NCI-H1417 treated with DMSO at 0.1 percent for 48 hours (cell line): ENCODE measurements at places on chromosomes 5 and 9.

- DNase-seq: no peak
Measured at GRCh38 chr5:11289208-11289607, 528.2 kb upstream of the DAP start.

- no peak for DNase-seq
Measured at GRCh38 chr5:77083088-77083487, 4.0 kb downstream of the ZBED3 start.

DNA sequence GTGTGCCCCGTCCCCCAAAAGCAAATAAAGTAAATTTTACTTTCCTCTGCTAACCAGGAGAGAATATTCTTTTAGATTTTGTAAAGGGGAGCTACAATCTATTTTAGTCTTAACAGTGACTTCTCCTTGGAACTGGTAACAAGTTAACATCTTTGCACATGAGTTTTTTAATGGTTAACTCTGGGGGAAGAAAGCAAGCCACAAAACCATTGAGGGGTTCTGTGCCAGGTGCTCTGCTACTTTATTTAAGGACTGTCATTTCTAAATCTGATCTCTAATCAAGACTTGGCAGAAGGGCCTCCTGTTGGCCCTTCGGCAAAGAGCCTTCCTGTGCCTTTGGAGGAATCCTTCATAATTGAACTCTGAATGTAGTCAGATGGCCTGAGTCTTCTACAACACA is 153.4 kb downstream of the SLC12A2 start:
- no peak for DNase-seq

- no peak for DNase-seq
Measured at GRCh38 chr9:76988941-76989340, 30.5 kb upstream of the FOXB2 start.

DNA sequence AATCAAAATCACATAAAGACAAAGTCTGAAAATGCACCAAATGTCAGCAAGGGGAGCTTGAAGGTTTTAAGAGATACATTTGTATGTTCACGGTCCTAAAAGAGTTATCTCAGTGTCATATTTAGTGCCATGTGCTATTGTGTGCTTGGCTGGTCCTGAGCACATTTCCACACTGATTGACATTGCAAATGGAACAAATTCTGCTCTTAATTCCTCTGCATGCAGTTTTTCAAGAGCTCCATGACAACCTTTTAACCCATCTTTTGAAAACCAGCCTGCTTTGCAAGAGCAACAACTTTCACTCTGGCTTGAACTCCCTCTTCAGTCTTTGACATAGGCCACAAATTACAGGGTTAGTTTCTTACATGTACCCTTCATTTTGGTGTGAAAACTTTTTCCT is 175.4 kb upstream of the ACTBL2 start:
- no peak for DNase-seq

GRCh38 chr5:134634227-134634626 is 1.6 kb upstream of the SAR1B start:
- no peak for DNase-seq

- no peak for DNase-seq
Measured at GRCh38 chr9:21670374-21670773, 132.1 kb upstream of the MTAP start.

DNA sequence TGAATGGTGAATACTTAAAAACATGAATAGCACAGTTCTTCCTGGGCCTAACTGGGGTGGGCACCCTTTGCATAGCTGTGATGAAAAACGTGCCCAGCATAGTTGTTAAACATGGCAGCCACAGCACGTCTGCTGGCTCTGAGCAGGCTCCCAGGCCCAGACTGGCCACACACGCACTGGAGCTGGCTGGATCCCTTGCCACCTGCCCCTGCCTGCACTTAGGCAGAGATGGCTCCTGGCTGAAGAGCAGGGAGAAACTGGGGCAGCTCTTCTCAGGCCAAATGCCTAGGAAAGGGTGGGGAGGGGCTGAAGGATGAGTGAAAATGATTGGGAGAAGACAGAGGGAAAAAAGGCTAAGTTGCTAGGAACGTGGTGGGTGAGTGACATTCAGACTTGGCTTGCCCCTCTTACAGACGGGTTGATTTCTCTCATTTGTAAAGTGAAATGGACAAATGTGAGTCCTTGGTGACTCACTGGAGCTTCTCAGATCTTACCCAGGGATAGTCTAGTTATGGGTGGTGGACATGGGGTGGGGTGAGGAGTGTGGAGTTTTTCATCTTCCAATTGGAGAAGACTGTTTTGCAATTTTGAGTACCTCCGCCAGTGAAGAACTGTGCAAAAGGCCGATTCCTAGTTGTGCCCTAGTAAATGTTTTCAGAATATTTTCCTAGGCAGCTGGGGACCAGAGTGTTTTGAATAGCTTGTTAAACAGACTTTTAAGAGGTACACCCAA is 42.4 kb downstream of the TRIO start:
- DNase-seq: no peak

DNA sequence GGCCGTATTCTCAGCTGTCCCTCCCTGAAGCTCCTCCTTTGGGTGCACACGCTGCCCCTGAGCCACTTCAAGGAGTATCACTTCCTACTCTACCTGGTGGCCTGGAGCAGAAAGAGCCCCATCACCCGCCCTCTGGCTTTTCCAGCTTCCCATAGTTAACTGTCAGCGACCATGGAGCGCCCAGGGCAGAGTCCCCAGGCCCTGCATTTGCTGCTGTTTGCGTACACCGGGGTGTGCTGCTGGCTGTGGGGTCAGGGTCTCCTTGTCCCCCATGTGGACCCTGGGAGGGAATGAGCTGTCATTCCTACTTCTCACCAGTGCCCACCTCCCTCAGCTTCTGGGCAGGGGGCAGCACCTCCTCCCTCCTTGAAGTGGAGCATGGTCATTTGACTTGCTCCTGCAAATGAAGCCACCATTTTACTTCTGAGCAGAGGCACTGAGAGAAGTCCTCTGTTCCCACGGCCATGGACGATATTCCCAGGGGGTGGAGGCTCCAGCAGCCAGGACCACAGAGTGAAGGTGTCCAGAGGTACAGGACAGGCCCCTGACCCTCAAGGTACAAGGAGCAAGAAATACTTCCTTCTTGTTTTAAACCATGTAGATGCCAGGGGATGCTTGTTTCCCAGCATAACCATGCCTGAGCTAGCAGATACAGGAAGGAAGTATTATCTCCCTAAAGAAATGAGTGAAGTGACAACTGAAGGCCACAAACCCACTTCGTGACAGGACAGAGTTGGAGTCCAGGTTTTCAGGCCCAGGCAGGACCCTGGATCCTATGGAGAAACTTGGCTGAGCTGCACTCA is 40.6 kb upstream of the COL5A1 start:
- DNase-seq: no peak

DNA sequence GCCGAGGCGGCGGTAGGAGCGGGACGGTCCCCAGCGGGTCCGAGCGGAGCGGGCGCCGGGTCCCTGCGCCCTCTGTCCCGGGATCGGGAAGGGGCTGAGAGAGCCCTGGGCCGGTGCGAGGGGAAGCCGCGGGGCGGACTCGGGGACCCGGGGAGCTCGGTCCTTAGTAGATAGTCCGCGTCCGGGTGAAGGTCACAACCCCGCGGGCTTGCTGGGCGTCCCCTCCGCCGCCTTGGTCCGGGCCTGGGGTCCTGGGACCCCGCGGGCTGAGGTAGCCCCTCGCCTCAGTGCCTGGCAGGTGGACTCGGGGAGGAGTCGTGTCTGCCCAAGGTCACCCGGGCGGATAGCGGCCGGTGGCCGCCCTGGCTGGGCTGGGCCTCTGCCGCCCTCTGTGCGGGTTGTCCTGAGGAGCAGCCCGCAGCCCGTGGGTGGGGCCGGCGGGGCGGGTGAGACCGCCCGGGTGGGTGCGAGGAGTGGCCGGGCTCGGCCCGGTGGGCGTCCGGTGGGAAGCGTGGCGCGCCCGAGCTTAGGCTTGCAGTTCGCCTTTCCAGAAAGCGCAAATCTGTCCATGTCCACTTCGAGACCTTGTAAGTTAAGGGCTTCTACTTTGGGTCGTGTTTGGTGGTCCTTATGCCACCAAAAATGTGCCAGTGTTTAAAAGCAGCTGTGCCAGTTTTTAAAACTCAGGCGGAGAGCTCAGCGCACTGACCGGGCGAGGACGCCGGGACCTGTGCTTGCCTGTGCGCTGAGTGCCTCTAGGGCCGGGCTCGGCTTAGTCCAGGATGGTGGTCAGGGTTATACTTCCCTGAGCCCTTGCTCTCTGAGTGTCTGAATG is 554 bp downstream of the SDHA start:
- DNase-seq: no peak

DNA sequence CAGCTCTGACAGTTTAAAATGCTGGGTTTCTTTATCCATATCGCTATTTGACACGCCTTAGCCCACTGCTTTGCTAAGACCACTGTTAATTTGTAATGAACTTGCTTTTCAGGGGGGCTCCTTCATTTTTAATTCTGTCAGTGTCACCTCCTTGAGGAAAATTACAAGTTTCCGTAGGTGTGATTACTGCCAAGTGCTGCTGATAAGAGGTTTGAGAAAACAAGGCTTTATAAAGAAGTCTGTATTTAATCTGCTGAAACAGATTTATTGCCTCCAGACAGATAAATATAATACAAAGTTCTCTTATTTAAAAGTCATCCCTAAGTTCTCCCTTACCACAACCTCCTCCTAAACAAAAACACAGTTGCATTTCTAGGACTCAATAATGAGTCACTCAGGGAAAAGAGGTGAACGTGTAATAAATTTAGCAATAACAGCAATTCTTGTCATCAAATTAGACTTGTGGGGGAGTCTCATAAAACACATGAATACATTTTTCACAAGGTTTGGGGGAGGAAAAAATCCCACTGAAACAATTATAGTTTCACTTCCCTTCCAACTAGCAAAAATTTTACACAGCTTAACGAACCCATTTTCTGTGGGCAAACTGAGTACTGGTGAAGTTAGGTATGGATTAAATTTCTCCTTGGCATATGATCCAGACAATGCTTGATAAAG is 72.8 kb downstream of the MAPKAP1 start:
- DNase-seq: no peak

GRCh38 chr9:31146485-31147166 is 1237.8 kb upstream of the ACO1 start:
- DNase-seq: no peak

DNA sequence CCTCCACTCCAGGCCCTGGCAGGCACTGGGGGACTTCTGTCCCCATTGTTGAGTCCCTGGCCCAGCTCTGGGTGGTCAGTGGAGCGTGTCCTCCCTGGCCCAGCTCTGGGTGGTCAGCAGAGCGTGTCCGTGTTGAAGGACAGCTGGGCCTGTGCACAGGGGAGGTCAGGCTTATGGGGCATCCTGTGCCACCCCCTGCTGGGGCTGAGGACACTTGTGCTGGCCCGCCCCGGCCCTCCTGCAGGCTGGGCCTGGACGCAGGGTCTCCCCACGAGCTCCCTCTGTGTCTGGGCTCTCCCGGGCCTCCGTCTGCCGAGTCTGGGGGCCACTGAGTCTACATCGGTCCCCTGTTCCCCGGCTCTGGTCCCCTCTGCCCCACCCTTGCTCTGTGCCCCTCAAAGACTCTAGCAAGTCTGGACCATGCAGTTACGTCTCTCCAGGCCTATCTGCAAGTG is 11.5 kb upstream of the CLIC3 start:
- DNase-seq: no peak

- DNase-seq: no peak
Measured at GRCh38 chr5:180866985-180867384, 5.9 kb upstream of the ZFP62 start.

DNA sequence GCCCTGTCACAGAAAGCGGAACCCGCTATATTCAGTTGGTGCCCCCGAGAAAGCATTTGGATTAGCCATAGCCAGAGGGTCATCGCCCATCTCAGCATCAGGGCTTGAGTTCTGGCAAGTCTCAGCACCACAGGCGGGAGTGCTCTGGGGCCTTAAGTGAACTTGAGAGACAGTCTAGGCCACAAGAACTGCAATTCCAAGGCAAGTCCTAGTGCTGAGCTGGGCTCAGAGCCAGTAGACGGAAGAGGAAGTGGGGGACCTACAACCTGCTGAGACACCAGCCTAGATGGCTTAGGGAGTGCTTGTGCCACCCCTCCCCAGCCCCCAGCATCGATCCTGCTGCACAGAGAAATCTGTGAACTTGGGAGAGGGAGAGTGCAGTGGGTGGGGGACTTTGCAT is 594.9 kb downstream of the CCDC171 start:
- no peak for DNase-seq

DNA sequence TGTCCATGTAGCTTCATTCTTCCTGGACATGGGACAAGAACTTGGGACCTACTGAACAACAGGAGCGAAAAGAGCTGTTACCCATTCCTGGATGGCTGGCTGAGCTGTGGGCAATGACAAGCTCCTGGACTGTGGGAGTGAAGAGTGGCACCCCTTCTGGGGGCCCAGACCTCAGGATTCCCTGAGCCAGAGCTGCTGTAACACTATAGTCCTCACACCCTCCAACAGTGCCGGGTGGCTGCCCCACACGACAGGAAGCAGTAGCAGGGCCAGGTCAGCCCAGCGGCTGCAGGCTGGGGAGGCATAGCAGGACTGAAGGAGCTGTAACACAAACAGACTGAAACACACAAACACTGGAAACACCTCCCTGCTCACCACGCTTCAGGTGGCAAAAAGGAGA is 169.7 kb upstream of the IRX2 start:
- no peak for DNase-seq

GRCh38 chr9:15999422-16000339 is 446.8 kb downstream of the CCDC171 start:
- DNase-seq: no peak

DNA sequence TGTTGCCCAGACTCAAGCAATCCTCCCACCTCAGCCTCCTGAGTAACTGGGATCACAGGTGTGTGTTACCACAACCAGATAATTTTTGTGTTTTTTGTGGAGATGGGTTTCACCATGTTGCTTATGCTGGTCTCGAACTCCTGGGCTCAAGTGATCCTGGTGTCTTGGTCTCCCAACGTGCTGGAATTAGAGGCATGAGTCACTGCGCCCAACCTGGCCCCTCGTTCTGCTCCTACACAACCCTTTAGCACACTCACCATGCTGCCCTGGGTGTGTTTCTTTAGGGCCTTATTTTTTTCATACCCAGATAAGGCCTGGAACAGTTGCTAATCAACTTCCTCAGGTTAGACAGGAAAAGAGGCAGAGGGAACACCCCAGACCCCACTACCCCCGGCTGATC is 2.6 kb downstream of the PDZD2 start:
- no peak for DNase-seq

DNA sequence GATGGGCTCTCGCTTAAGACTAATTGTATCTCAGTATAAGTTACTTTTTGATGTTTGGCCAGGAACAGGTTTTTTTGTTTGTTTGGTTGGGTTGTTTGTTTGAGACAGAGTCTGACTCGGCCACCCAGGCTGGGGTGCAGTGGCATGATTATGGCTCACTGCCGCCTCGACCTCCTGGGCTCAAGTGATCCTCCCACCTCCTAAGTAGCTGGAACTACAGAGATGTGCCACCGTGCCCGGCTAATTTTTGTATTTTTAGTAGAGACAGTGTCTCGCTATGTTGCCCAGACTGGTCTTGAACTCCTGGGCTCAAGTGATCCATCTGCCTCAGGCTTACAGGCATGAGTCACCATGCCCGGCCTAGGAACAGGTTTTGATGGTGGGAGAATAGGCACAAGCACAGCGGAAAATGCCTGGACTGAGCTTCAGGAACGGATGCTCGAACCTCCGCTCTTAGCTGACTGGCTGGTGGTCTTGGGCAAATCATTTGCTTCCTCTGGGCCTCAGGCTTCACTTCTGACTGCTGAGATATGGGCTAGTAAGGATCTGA is 11.4 kb upstream of the SYNPO start:
- no peak for DNase-seq

GRCh38 chr5:73883646-73884045 is 257.6 kb downstream of the ARHGEF28 start:
- no peak for DNase-seq
